ENCODE measurements at places on chromosomes 11 and 22.

- no peak for DNase-seq
These were observed 665.3 kb downstream of the OPCML start for GRCh38 chr11:132866783-132867545.

DNA sequence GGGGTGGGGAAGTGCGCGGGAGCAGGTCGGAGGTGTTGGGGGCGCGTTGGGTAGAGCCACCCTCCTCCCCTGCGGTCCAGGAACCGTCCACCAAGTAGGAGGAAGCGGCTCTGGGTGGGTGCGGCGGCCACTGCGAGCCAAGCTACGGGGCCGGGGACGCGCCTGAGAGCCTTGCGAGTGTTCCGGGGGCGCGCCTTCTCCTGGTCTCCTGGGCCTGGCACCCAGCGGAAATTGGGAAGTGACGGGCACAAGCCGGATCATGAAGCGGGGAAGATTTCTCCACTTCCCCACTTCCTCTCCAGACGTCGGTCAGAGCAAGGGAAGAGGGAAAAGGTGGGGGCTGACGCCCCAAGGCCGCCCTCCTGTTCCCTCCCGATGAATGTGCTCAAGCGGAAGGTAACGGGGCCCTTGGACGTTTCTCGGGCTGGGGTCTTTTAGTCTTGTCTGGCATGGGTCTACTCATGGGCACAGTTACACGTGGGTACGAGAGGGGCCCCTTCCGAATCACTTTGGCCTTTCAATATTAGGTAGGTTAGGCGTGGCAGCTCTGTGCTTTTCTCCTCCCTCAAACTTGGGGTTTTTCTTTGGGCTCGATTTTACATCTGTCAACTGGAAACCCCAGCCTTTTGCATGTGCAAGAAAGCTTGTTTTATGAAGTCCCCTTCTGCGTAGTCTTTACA lies 865 bp downstream of the RBM14 start:
- peak; percentile 41 for DNase-seq

DNA sequence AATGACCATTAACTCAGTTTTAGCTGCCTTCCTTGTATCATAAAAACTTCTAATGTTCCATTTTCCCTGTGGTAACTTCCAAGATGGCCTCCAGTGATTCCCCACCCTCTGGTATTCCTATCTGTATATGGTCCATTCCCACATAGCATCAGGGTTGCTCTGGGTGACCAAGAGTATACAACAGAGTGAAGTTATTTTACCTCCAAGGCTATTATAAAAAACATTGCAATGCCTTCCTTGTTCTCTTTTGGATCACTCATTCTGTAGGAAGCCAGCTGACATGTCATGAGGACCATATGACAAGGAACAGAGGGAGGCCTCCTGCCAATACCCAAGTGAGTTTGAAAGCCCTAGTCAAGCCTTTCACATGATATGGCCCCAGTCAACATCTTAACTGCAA lies 30.1 kb downstream of the ZNF280B start:
- no peak for DNase-seq

GRCh38 chr11:65530157-65530496 lies 5.2 kb downstream of the SCYL1 start:
- DNase-seq, result no peak

GRCh38 chr11:94295534-94295933 lies 8.8 kb upstream of the IZUMO1R start:
- DNase-seq, result peak; percentile 29

DNA sequence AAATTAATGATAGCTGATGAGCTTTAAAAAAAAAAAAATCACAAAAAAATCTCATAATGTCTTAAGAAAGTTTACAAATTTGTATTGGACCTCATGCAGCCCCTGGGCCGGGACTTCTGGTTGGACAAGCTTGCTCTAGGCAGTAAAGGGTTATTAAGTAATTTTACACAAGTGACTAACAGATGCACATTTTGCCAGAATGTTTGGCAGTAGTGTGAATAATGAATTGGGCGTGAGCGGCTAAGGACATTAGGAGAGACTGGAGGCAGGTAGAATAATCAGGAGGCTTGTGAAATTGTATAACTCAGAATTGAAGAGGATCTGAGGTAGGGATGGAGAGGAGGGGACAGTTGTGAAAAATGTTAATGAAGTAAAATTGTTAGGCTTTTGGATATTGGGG lies 77.4 kb downstream of the HIPK3 start:
- DNase-seq, result no peak

DNA sequence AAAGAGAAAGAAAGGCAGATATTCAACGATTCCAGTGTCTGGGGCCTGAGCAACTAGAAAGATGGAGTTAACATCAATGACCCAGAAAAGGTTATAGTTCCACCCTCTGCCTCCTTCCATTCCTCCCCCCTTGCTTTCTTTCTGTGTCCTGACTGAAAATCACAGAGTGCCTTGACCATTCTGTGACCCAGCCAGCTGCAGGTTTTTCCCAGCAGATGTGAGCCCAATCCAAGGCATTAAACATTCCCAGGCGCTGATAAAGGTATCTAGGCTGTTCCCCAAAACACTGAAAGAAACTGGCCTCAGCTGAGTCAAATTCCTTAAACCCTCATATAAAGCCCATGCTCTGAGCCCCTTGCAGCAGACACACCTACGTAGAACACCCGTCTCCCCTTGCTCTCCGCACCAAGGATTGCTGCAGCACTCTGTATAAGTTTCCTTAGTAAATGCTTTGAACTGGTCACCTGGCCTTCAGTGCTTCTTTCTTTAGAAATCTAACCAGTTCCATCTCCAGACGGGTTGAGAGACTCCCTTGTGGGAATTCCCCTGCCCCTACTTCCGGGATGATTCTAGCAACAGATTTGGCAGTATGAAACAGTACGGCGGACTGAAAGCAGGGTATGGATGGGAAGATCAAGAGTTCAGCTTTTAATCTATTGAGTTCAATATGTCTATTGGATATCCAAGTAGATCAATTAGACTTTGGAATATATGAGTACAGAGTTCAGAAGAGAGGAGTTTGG lies 48.8 kb upstream of the ZC3H12C start:
- DNase-seq, result no peak

DNA sequence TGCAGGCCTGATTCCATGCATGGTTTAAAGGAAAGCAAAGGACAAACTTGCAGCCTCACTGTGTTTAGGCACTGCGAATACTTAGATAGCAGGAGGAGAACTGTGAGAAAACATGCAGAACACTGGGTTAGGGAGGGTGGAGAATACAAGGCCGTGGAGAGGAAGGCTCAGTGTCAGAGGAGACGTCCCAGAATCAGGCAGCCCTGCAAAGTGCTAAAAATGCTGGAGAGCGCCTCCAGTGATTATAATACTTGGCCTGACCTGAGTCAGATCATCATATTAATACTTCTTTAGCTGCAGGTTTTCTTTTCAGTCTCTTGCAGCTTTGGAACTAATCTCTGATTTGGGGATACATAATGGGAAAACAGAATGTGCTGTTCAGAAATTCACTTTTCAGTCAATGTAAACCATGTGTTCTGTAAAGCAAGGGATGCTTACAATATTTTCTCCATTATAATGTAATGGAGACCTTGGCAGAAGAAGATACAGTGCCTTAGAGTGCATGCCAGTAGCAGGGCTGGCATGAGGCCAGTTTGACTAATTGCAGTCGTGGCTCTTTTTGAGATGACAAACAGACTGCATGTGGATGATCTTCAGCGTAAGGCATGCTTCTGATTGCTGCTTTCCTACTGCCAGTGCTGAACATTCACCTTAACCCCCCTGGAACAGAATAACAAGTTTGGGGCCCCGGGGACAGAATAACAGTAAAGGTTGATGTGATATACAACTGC lies 16.8 kb downstream of the EXT2 start:
- DNase-seq, result peak; percentile 84

DNA sequence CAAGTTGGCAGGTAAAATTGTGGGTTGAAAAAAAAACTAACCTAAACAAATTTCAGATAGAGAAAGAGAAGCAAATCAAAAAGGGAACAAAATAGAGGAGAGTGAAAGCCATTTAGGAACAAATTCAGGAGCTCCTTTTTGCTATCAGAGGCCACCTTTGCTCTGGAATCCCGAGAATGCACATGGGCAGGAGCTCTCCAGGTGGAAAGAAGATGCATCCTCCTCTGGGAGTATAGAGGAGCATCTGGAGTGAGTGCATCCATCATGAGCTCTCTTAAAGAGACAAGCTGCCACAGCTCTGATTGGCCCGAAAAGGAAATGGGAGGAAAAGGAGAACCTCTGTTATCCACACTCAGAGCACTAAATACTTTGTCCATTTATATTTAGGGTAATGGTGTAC lies 26.3 kb downstream of the MRGPRX1 start:
- DNase-seq, result no peak

GRCh38 chr11:10333490-10333889 lies 28.6 kb downstream of the ADM start:
- no peak for DNase-seq

GRCh38 chr11:35427071-35427470 lies 7.7 kb upstream of the SLC1A2 start:
- no peak for DNase-seq

DNA sequence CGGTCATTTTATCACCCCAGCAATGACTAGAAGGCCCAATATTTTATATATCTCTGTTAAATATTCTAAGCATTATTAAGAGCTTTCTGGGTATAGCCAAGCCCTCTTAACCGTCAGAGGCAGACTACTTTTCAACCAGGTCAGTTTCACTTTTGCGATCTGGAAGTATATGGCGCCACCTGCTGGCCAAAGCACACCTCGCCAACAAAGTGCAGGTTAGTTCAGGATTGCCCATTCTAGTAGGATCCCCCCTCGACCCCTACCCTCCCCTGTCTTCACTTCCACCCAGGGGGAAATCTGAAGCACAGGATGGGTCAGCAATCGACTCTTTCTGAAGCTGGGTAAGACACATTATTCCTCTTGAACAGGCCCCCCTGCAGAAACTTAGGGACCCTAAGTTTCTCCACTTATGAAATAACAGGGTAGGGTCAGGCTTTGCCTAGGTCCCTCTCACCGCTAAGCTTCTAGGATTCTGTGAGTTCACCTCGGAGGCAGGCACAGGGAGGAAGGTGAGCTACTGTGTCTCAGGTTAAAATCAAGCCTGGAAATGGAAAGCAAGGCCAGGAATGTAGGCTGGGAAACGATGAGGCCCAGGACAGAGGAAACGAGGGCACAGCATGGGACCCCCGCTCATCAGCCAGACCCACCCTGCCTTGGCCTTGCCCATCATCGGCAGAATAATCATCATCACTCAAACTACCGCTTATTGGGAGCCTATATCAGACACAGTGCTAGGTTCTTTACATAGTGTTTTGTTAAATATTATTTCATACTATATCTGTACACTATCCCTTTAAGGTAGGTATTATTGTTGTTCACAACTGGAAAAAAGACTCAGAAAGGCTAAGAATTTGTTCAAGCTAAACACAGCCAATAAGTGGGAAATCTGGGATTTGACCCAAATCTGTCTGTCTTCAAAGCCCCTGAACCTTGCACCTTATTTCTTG lies 35.6 kb downstream of the KCNJ1 start:
- DNase-seq, result peak; percentile 71

GRCh38 chr22:49023879-49024774 lies 803.5 kb downstream of the BRD1 start:
- DNase-seq, result no peak

DNA sequence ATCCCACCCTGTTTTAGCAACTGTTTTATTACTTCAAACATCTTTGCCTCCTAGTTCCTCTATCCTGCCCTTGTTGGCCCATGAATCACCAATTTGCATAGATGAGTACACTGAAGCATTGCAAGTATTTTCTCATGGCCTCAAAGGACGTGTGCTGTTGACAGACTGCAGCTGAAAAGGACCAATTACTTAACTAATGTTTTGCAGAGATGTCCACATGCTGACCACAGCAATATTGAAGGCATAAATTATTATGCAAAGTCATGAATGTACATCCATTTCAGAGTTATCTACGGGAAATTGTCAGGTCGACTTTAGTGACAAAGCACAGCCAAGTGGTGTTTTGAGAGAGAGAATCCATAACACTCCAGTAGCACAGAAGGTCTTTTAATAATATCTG lies 64.8 kb downstream of the CADM1 start:
- DNase-seq, result peak; percentile 68

GRCh38 chr11:512761-513595 lies 5.9 kb upstream of the RNH1 start:
- DNase-seq, result no peak

GRCh38 chr11:34407121-34407813 lies 31.5 kb upstream of the CAT start:
- no peak for DNase-seq

GRCh38 chr22:26568207-26568706 lies 21.7 kb downstream of the TPST2 start:
- DNase-seq, result peak; percentile 39

GRCh38 chr11:841981-842369 lies 354 bp downstream of the POLR2L start:
- no peak for DNase-seq

DNA sequence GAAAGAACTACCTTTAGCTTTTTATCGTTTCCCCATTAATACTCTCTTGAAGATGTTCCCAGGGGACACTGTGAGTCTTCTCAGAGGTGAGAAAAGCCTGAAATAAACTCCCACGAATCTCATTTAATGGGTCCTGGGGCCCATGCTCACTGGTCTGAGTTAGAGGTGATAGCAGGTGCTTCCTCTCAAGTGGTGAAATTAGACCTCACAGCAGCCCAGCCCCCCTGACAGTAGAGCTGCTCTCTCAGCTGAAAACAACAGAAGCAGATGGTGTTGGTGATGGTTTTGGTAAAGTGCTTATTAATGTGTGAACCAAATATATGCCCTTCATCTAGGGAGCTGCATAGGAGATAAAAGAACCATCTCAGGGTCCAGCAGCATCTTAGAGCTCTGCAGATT lies 76.8 kb upstream of the VPREB1 start:
- no peak for DNase-seq

DNA sequence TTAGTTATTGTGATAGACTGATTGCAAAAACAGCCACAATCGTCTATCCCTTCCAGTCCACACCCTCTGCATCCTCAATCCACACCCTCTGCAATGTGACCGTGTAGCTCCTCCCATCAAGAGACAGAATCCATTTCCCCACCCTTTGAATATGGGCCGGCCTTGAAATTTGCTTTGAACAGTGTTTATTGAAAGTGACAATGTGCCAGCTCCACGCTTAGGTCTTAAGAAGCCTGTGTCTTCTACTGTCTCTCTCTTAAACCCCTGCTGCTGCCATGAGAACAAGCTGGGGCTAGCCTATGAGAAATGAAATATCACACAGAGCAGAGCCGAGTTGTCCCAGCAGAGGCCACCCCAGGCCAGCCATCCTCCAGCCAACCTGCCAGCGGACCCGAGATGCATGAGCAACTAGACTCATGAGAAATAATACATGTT lies 22.3 kb upstream of the MICAL2 start:
- DNase-seq, result no peak

DNA sequence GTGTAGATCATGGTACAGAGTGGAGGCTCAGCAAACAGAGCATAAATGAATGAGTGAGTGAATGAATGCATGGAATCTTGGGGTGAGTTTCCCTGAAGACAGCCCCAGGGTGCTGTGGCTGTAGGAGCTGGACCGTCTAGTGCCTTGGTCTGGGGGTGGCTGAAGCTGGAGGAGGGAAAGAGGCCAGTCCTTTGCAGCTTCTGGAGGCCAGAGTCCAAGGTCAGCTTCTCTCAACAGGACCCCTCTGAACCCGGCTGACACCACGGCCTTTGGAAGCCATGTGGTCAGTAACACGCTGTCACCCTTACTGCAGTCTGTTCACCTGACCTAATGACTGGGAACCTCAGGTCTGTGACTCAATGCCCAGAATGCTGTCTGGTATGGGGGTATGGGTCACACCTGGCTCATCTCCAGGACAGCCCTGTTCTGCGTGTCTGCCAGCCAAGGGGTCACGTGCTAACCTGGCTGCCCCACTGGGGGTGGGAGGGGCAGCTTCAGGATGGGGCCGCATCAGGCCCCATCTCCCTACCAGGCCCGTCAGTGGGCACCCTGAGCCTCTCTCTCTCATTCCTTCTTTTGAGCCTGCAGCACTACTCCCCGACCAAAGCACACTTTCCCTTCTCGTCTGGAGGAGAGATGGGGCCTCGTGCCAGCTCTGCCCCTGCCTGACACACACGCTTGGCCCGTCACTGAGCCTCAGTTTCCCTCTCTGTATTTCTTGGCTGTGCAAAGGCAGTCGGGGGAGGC lies 24.1 kb upstream of the CHKA start:
- DNase-seq, result no peak
